AG04450 (cell line): ENCODE measurements at places on chromosomes 7 and 10.
A peak's percentile ranks its signal among the peaks of the same experiment; 100 is the strongest.

DNA sequence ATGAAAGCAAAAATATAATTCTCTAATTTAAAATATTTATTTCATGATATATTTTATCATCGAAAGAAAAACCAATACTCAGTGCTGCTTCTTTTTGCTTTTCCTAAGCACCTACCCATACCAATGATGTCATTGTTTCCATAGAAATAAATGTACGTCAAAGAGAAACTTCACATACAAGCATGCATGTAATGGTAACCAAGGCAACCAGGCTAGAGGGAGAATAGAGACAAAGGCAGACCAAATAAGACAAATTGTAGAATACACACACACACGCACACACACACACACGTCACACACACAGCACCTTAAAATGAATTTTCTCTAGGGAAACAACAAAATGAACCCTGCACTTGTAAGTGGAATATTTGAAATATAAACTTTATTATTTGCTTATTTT is 75.5 kb downstream of the MACC1 start:
- DNase-seq = no peak

GRCh38 chr10:133139551-133140065 is 20.4 kb upstream of the KNDC1 start:
- no peak for DNase-seq

- DNase-seq = no peak
Measured at GRCh38 chr7:116236020-116236630, 25.8 kb downstream of the TES start.

GRCh38 chr10:109894516-109894915 is 28.8 kb downstream of the XPNPEP1 start:
- DNase-seq = peak; percentile 67

GRCh38 chr10:119713744-119714483 is 11.9 kb upstream of the INPP5F start:
- DNase-seq = no peak

DNA sequence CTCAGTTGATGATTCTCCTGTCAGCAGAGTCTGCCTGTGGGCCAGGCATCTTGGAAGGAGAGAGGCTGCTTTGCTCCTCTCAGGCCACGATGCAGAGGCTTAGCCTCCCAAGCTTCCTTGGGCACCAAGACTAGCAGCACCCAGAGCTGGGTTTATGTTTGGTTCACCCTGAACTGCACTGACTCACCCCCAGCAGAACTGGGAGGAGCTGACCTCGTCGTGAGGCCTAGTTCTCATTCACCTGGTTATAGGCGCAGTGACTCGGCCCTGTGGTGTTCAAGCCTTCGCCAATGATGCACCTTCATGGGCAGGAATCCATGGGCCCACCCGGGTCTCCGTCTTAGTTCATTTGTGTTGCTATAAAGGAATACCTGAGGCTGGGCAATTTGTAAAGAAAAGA is 122.0 kb upstream of the ZNF438 start:
- no peak for DNase-seq

DNA sequence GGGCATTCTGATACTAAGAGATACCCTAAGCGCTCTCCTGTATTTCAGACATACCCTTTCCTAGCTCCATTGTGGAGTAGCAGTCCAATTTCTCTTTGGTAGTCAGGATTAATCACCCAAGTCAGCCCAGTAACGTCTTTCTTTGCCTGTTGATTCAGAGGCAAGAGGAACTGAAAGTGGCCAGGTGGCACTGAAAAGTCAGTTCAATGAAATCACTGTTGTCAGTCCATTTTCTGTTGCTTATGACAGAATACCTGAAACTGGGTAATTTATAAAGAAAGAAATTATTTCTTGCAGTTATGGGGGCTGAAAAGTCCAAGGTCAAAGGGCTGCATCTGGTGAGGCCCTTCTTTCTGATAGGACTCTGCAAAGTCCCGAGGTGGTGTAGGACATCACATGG is 40.2 kb downstream of the ANKRD61 start:
- no peak for DNase-seq

GRCh38 chr10:101080933-101081931 is 19.4 kb downstream of the KAZALD1 start:
- no peak for DNase-seq

DNA sequence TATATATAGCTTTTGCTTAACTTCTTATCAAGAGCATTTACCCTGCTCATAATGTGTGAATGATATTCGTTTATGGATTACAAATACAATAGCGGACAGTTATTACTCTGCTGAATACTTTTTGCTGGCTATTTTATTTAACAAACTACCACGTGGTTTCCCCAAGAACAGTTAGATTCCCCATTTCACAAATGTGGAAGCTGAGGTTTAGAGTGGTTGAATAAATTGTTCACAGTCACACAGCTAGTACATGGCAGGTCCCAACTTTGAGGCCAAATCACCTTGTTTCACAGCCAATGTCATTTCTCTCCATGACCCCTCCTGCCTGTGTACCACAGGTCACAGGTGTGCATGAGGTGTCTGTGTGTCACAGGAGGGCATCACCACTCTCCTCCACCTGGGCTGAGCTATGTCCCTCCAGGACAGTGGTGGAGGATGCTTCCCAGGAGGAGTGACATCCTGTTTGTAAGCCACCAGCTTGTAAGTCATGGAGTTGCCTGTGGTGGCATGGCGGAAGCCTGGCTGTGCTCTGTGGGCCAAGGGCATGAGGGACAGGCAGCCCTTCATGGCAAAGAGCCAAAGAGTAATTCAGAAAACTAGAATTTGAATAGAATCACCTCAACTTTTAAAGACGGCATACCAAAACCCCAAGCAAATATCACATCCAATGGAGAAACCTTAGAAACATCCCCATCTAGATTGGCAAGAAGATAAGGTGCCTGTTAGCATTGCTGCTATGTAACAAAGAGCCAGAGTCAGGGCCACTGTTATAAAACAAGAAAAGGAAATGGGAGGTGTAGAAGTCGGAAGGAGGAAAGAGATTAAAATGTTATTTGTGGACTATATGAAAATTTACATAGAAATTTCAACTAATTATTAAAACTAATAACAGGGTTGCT is 51.9 kb downstream of the AOC1 start:
- no peak for DNase-seq

DNA sequence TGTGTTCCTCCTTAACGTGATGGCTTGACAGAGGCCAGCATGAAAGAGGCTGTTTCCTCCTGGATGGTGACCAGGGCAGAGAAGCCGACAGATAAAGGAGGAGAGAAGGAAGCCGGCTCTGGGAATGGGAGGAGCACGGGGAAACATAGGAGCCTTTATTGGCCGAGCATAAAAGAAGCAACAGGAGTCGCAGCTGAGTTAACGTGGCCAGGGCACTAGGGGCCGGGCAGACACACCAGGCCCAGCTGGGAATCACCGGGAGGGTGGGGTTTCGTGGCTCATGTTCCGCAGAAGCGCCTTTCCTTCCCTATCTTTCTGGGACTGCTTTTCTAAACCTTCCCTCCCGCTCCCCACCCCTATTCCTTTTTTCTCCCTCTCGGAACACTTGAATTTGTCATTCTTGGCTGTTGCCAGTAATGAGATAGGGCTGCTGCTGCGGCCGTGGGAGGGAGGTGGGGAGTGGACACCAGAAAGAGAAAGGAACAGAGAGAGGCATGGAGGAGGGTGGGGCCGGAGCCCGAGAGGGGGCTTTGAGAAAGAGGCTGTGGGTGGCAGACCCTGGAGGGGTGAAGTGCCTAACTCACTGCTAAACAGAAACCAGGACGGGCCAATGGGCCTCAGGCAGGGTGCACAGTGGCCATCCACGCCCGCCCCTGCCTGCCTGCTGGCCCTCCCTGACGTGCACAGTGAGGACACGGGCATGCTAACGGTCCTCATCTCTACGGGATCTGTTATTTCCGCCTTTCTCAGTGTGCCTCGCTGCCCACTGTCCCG is 65.2 kb downstream of the COL13A1 start:
- DNase-seq = peak; percentile 38

GRCh38 chr7:100572949-100573675 is 588 bp downstream of the SAP25 start:
- no peak for DNase-seq

GRCh38 chr10:121242741-121243608 is 355.3 kb downstream of the FGFR2 start:
- no peak for DNase-seq

- no peak for DNase-seq
Measured at GRCh38 chr7:92794831-92795230, 41.5 kb downstream of the CDK6 start.

- DNase-seq = no peak
Measured at GRCh38 chr10:1939016-1939415, 201.7 kb upstream of the ADARB2 start.
